Regular cardiac myocyte (primary cell): ENCODE measurements at places on chromosomes 4 and X. TPM values are rescaled to one million over a fixed set of nuclear protein-coding genes. Genes with fewer than 3 reads are reported as not detected.

P2RY4 gene
- total RNA-seq: not detected in 2 replicates

COL4A6 gene
- total RNA-seq: 3.7 and 4.6 TPM in 2 replicates

SMIM10 gene
- 5.4 and 7.3 TPM in 2 replicates for total RNA-seq

HAND2 gene
- total RNA-seq: 5.4 and 12.8 TPM in 2 replicates

SPOCK3 gene
- total RNA-seq: 1.5 and 2.0 TPM in 2 replicates

CT45A2 gene
- total RNA-seq: not detected in 2 replicates

KANTR gene
- total RNA-seq: 2.9 and 7.3 TPM in 2 replicates

FAM236D gene
- total RNA-seq: not detected in 2 replicates

EVC2 gene
- 7.9 and 11.3 TPM in 2 replicates for total RNA-seq

TMPRSS11F gene
- total RNA-seq: not detected in 2 replicates

AMBN gene
- total RNA-seq: not detected in 2 replicates

CDKL2 gene
- under 0.01 and 1.1 TPM in 2 replicates for total RNA-seq

SOD3 gene
- total RNA-seq: 9.4 and 156 TPM in 2 replicates

RPL9 gene
- 2,402 and 2,886 TPM in 2 replicates for total RNA-seq
